ENCODE measurements at places on chromosomes 2 and 18.

DNA sequence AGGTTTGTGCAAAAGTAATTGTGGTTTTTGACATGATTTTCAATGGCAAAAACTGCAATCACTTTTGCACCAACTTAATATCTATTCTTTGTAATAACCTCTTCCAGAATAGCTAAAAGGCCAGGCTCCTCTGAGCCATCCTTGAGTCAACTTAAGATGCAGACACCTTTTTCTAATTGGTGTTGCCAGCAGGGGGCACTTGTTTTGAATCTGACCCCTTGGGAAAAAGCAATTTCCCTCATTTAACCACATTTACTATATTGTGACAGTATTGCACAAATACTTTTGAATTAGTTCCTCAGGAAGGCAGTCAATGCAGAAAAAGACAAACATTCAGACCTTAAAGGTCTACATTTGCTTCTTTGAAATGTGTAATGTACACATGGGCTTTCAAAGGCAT lies 78.6 kb upstream of the GALNT5 start:
- no peak for DNase-seq

DNA sequence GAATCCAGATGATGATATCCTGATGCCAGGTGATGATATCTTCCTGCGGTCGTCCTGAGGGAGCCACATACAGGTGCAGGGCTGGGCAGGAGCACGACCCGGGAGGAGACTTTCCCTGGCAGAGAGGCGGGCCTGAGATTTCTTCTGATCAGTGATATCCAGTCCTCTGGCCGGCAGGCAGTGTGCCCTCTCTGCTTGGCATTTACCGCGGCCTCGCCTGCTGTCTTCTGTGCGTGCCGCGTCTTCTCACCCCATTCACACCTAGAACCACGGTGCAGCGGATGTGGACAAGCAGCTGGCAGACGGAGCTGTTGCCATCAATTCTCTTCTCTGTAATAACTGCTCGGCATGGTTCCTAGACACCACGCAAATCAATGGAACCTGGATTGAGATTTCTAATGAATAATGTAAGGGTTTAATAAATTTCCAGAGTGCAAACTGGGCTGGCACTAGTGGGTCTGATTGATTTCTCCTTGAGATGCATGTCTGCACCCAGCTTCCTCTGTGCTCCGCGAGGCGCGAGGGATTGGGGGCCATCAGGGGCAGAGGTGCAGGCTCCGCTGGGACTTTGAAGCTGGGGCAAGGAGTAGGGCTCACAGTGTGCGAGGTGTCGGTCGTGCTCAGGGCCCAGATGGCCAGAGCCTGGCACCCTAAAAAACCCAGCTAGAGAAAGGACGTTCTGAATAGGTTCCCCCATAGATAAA lies 208.9 kb upstream of the HDAC4 start:
- DNase-seq, result no peak

DNA sequence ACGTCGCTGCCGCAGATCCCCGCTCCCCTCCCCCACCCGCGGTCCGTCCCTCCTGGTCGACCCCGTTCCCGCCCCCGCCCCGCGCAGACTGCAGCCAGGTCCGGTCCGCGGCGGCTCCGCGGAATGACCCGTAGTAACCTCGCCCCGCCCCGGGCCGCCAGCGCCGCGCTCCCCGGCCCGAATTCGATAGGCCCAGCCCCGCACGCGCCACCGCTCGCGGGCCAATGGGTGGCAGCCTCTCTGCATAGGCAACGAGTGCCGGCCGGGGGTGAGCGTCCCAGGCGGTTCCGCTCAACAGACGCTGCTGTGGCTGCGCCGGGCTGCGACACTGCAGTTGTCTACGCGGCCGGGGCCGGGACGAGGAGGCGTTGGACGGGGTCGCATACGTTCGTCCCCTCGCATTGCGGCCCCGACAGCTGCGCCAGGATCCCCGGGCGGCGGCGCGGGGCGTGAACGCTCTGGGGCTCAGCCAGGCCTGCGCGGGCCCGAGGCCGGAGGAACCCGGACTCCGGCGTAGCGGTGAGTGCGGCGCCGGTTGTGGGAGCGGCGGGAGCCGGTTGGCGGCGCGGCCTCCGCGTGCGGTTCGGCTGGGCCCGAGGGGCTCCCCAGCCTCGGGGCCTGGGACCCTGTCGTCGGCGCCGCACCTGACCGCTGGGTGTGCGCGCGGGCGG lies at the start of gene ACSL3:
ACSL3 (plus strand) TSS at position 297 of the 671 bp plus-strand sequence. CDS start 47,737 bp downstream, outside the sequence.
- peak; percentile 74 for DNase-seq

DNA sequence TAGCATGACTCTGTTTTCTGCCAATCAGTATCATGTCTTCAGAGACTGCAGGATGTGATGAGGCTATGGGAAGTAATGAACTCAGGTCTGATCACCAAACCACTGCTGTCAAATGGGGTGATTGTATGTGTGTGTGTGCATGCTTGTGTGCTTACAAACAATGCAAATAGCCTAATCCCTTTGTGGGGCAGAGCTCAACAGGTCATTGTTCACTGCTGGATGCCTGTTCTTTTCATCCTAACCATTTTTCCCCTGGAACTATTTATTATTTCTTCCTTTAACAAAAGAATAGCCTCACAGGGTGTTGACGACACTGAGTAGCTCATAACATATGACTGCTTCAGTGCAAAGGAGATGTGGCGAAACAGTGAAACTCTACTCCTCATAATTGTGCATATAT lies 55.9 kb downstream of the NXPH2 start:
- DNase-seq, result no peak

DNA sequence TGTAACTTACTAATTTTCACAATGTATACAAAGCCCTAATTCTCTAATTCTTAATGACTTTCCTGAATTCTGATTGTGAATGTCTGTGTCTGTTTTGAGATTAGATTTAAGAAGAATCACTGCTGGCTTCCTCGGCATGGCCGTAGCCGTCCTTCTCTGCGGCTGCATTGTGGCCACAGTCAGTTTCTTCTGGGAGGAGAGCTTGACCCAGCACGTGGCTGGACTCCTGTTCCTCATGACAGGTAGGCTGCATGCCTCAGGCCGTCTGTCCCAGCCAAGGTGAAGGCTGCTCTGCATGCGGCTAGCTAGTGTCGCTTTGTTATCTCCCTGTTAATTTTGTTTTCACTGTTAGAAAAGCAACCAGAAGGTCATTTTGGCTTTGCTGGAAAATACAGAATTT lies 41.2 kb downstream of the TMEM178A start:
- DNase-seq, result no peak

DNA sequence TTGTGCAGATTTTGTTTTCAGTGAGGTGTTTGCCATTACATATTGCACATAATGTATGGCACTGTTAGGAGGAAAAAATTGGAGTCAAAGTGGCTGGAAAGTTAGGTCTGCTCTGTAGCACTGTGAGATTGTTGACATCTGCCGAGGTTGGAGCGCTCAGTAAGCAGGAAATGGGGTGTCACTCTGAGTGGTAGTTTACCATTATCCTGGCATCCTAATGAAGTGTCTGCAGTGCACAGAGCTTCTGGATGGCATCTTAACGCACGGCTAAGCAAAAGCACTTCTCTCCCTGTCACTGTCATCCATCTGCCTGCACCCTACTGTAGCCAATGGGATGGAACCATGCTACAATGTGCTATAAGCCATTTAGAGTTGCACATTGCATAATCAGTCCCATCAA lies 561.9 kb downstream of the ARHGAP15 start:
- DNase-seq, result no peak

DNA sequence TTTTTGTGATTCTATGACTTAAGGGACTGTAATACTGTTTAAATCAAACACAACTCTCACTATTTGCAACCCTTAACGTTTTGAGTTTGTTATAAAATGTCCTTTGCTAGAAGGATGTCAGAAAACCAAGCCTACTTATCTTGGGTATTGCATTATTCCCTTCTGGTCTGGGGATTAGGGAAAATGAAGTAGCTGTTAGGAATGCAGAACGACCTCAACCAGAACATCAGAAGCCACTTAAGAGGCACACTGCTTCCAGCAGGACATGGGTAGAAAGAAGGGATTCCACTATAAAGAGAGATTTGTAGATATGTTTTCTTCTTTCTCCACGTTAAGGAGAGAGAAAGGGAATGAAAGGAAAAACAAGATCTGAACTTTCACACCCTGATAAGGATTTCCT lies 101.2 kb downstream of the SETBP1 start:
- DNase-seq, result no peak

DNA sequence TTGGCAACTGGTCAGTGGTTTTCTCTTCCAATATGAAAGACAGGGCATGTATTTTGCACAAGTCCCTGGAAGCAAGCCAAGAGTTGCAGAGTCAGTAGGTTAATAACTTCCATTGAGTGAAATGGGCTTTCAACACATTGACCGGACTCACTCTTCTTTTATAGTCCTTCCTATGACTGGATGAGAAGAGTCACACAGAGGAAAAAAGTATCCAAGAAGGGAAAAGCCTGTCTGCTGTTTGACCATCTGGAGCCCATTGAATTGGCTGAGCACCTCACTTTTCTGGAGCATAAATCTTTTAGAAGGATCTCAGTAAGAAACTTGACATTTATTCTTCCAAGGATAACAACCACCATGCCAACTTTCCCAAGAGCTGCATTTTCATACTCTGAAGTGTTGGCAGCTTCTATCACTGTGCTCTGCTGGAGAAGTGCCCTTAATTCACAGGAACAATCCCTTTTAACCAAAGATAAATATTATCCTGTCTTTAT lies 45.4 kb downstream of the RASGRP3 start:
- no peak for DNase-seq

DNA sequence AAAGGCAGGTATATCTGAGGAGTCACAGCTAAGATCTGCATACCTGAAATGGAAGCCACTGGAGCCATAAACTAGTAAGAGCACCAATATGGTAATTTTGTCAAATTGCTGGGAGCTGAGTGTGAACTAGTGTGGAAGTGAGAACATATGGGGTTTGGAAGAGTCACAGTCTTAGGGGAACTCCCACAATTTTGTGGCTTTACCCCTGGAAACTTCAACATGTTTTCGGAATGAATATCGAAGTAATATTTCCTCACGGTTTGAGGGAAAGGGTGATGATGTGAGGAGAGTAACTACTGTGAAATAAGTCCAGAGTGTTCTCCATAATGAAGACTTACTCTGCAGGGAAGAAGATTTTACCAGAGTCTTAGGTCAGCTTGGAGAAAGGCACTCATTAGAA lies 565.9 kb downstream of the RIT2 start:
- no peak for DNase-seq

- no peak for DNase-seq
Measured at GRCh38 chr2:230634146-230634545, 78.5 kb upstream of the CAB39 start.

DNA sequence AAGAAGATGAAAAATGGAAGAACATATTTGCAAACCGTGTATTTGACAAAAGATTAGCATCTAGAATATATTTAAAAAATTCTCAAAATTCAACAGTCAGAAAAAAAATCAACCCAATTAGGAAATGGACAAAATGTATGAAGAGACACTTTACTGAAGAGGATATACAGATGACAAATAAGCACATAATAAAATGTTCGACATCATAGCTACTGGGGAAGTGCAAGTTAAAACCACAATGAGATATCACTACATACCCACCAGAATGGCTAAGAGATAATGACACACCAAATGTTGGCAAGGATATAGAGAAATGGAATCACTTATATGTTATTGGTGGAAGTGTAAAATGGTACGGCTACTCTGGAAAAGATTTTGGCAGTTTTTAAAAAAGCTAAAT lies 11.7 kb upstream of the NUP35 start:
- DNase-seq, result no peak

- DNase-seq, result no peak
Measured at GRCh38 chr2:207511851-207512250, 17.9 kb upstream of the CREB1 start.

- DNase-seq, result no peak
Measured at GRCh38 chr18:39741755-39742466, 2176.3 kb upstream of the CELF4 start.

DNA sequence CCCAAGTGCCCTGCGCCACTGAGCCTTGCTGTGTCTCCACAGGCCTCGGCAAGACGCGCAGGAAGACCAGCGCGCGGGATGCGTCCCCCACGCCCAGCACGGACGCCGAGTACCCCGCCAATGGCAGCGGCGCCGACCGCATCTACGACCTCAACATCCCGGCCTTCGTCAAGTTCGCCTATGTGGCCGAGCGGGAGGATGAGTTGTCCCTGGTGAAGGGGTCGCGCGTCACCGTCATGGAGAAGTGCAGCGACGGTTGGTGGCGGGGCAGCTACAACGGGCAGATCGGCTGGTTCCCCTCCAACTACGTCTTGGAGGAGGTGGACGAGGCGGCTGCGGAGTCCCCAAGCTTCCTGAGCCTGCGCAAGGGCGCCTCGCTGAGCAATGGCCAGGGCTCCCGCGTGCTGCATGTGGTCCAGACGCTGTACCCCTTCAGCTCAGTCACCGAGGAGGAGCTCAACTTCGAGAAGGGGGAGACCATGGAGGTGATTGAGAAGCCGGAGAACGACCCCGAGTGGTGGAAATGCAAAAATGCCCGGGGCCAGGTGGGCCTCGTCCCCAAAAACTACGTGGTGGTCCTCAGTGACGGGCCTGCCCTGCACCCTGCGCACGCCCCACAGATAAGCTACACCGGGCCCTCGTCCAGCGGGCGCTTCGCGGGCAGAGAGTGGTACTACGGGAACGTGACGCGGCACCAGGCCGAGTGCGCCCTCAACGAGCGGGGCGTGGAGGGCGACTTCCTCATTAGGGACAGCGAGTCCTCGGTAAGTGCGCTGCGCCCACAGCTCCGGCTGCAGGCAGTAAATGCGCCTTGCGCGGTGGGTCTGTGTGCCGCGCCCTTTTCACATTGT lies 136.8 kb downstream of the NCK2 start:
- no peak for DNase-seq

DNA sequence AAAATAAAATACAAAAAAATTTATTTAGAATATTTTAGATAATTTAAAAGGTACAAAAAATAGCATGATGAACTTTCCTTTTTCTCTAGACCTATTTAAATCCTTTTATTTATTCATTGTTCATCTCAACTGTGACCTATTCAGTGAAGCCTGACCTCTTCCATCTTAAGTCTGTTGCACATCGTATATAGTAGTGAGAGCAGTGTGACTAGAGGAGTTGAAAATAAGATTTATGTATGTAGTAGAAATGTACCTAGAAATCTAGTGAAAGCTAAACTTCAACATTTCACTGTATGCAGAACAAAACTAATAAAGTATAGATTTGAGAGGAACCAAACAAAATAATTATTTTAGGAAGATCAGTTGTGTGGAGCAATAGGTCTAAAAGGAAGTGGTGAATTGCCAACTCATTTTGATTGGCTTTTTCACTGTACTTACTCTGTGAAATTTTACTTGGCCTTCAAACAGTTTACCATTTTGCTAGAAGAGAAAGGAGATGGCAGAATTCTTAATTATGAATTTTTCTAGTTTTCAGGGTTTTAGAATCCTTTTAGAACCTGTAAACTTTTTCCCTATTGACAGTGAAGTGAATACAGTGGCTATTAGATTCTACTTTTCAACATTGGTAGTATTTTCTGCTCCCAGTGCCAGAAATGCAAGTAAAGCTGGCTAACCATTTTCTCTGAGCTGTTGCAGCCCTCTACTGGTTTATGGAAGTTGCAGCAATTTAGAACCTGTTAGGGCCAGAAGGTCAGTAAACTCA lies 11.0 kb downstream of the ANKRD12 start:
- no peak for DNase-seq

GRCh38 chr18:415617-416612 lies 84.6 kb downstream of the COLEC12 start:
- DNase-seq, result no peak
